ENCODE measurements at places on chromosomes 11 and 22. TPM values are rescaled to one million over a fixed set of nuclear protein-coding genes. Genes with fewer than 3 reads are reported as not detected.

- peaks cover 3% of the 10 kb centered on the region for H3K27me3 ChIP-seq
- no peaks in the 10 kb centered on the region for H3K4me1 ChIP-seq
- H3K36me3 ChIP-seq, result no peaks in the 10 kb centered on the region
- no peak overlapping the region for H3K4me3 ChIP-seq
Measured at GRCh38 chr11:95653099-95653498, 136.5 kb downstream of the FAM76B start.

DNA sequence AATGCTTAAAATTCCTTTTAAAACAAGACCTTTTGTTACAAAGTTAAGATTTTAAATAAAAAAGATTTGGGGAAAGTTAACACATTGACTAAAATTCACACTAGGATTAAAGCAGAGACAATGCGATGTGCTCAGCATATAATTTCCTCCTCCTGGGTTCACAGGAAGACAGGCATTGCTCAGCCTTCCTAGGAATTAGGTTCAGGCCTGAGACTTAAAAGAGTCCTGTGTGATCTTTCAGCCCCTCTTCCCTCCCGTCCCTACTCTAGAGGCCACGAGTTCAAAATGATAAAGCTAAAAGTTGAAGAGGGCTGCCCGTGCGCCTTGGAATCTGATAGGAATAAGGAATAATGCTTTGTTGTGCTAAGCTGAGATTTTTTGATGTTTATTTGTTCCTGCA, 218.6 kb downstream of the KIRREL3 start:
- H3K27me3 ChIP-seq, result peaks cover 9% of the 10 kb centered on the region
- H3K4me1 ChIP-seq, result no peaks in the 10 kb centered on the region
- no peak overlapping the region for H3K4me3 ChIP-seq
- no peaks in the 10 kb centered on the region for H3K36me3 ChIP-seq

The IPO7 gene
- total RNA-seq, result 181 TPM

DNA sequence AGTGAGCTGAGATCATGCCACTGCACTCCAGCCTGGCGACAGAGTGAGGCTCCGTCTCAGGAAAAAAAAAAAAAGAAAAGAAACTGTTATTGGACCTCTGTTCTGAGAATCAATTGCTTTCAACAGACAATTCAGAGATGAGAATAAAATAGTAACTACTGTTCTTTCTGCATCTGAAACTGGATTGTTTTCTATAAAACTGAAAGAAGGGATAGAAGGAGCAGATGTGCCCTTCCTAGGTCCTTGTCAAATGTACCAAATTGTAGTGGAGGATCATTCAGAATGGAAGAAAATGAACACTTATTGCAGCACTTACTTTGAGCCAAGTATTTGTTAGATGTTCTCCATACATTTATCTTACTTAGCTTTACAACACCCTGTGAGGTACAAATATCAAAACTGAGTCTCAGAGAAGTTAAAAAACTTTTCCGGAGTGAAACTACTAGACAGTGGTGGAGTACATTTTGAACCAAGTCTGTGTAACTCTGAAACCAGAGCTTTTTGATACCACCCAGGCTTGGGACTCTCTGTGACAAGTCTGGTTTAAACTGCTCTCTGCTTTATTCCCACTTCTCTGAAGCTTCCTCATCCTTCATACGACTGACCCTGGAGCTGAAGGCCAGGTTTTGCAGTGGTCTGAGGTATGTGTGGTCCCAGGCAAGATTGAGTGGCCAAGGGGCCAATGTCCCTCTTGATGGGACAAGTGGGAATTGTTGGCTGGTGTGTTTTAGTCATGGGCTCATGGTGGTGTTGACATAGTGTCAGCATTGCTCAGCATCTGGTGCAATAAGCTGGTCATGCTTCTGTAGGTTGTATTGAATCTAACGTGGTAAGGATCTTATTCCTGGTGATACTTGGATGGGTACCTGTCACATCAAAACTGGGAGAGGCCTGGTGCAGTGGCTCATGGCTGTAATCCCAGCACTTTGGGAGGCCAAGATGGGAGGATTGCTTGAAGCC, 48.2 kb upstream of the CCDC134 start:
- no peak overlapping the region for H3K27ac ChIP-seq
- peaks cover 4% of the 10 kb centered on the region for H3K27me3 ChIP-seq
- no peak overlapping the region for H3K4me3 ChIP-seq
- no peaks in the 10 kb centered on the region for H3K4me1 ChIP-seq

DNA sequence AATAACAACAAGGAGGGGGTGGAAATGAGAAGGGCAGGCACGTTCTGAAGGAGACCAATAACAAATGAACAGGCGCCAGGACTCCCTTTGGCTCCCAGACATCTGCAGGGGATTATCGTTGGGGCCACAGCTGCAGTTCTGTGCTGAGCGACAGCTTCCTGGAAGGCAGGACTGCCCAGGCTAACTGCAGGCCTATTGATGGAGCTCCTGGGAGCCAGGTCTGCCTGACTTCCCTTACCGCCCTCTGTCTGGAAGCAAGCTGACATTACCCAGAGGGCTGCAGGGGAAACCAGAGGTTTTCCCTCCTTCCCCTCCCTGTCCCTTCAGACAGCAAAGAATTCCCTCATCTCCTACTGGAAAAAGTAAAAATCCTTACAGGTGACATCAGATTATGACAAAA, 5.0 kb downstream of the DRD2 start:
- H3K27ac ChIP-seq, result no peak overlapping the region
- peaks cover 3% of the 10 kb centered on the region for H3K4me1 ChIP-seq
- no peak for DNase-seq
- H3K4me3 ChIP-seq, result no peak overlapping the region

GRCh38 chr11:21072558-21072957, 403.2 kb downstream of the NELL1 start:
- no peaks in the 10 kb centered on the region for H3K36me3 ChIP-seq
- H3K4me1 ChIP-seq, result no peaks in the 10 kb centered on the region
- H3K27me3 ChIP-seq, result no peaks in the 10 kb centered on the region
- no peak overlapping the region for H3K27ac ChIP-seq

DNA sequence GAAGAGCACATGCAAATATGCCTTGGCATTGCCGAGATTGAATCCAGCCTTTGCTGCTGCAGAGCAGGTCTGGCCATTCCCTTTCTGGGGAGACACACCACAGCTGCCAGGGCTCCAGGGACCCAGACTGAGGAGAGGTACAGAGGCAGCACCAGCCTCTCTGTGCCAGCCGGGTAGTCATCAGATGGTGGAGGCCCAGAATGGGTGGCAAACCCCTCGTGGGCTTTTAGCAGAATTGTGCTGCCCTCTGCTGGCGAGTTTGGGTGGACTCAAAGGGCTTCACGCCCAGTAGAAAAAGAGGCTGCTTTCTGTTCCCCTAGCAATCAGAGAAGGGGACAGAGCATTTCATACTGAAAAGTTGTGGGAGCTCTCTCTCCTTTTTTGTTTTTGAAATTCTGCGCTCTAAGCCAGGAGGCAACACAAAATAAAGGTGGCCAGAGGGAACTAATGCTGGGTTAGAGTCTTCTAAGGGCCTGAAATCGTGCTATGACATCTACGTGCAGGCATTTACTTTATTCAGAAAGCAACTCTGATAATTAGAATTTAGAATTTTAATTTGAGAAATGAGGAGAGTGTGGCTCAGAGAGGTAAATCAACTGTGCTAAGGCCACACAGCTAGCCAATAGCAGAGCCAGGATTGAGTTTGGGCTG, 158.8 kb upstream of the NAV2 start:
- H3K27me3 ChIP-seq, result peaks cover 6% of the 10 kb centered on the region
- H3K36me3 ChIP-seq, result no peaks in the 10 kb centered on the region
- no peak overlapping the region for H3K27ac ChIP-seq
- peak; percentile 84 for DNase-seq
- H3K4me1 ChIP-seq, result no peaks in the 10 kb centered on the region

The MAPK11 gene
- total RNA-seq, result 5.9 TPM

DNA sequence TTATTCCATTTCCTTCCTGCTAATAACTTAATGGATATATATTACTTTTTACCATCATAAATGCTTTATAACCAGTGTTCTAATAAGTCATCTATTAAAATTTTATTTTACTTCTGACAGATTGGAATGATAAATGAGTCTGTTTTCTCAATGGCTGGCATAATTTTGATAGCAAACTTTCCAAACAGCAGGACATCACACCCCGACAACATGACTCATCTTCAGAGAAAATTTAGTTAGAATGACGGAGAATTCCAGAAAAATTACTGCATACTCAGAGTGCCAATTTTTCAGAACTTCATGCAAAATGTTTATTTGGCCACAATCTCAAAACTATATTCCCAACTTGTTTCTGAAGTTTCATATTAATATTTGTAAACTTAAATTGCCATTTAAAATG, 174.4 kb downstream of the SWAP70 start:
- H3K4me1 ChIP-seq, result peaks cover 41% of the 10 kb centered on the region
- no peak overlapping the region for H3K27ac ChIP-seq
- no peaks in the 10 kb centered on the region for H3K27me3 ChIP-seq
- DNase-seq, result no peak
- H3K4me3 ChIP-seq, result no peak overlapping the region
- H3K36me3 ChIP-seq, result peaks cover 25% of the 10 kb centered on the region

The MRGPRX3 gene
- not detected for total RNA-seq

The ABCC8 gene
- not detected for total RNA-seq

The MMP11 gene
- total RNA-seq, result 1.4 TPM

DNA sequence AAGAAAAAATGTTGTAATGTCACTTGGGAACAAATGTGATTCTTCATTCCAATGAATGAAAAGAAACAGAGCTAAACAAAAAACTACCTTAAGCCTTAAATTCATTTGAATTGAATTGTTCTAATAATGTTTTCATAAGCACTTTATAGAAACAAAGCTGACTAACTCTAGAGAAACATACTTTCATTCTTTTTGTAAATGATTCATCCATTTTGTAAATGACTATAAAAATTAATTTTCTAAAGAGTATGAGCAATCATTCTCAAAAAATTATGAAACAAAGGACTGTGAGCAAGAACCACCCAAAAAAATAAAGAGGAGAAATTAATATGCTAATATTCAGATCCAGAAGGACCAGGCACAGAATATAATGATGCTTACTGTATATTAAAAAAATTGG, 986.5 kb upstream of the CHORDC1 start:
- H3K27ac ChIP-seq, result no peak overlapping the region

The LRFN4 gene
- 39.2 TPM for total RNA-seq

The DDIAS gene
- 22.3 TPM for total RNA-seq

The OR5P2 gene
- total RNA-seq, result not detected

DNA sequence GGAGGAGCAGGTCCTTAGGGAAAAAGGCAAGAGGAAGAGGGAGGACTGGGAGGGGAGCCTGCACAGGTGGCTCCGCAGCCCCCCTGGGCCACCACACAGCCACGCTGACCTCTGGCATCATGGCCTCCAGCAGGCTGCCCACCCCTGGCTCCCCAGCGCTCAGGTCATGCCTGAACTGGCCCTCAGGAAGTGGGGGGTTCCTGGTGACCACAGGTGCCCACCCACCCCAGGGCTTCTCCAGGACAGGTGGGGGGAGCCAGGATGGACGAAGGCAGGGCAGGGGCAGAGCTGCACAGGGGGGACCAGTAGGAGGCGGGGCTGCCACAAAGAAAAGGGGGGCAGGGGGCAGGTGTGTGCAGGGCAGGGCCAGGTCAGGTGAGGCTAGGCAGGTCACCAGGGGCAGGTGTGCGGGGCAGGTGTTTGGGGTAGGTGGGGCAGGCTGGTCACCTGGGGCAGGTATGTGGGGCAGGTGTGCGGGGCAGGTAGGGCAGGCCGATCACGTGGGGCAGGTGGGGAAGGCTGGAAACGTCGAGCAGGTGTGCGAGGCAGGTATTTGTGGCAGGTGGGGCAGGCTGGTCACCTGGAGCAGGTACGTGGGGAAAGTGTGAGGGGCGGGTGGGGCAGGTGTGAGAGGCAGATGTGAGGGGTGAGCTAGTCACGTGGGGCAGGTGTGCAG, 997 bp downstream of the DEAF1 start:
- H3K4me3 ChIP-seq, result peak overlapping the region; percentile 88
- no peak for DNase-seq
- H3K27me3 ChIP-seq, result no peaks in the 10 kb centered on the region
- peak overlapping the region; percentile 89 for H3K27ac ChIP-seq
- H3K4me1 ChIP-seq, result peaks cover 59% of the 10 kb centered on the region

The PATE1 gene
- not detected for total RNA-seq

GRCh38 chr22:36331306-36331911, 56.4 kb downstream of the MYH9 start:
- H3K4me3 ChIP-seq, result peak overlapping the region; percentile 90
- no peaks in the 10 kb centered on the region for H3K27me3 ChIP-seq
- peak overlapping the region; percentile 100 for H3K27ac ChIP-seq
- peaks cover 97% of the 10 kb centered on the region for H3K4me1 ChIP-seq
- peak; percentile 90 for DNase-seq
- peaks cover 99% of the 10 kb centered on the region for H3K36me3 ChIP-seq

- DNase-seq, result no peak
- no peaks in the 10 kb centered on the region for H3K36me3 ChIP-seq
- H3K27ac ChIP-seq, result no peak overlapping the region
Measured at GRCh38 chr11:2554338-2555207, 109.8 kb downstream of the KCNQ1 start.

DNA sequence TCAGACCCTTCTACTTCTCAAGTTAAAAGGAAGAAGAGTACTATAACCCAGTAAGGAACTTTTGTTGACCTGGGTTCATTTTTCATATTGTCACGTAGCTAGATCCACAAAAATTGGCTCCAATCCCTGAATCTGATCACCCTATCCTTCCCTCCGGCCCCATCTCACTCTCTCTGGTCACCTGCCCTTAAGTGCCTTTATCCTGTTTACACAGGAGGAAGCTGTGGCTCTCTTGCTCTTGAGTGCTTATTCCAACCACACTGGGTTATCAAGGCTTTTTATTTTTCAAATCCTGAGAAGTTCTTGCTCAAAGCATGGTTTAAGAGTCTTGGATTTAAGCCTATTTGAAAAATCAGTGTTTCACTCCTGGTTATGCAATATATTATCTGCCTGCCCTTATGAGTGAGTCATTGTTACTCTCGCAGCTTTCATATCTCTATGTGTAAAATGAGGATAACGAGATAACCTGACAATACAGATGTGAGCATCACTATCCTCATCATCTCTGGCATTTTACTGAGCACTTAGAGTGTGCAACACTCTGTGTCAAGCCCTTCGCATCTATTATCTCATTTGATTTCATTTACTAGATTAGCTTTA, 293.9 kb downstream of the GUCY1A2 start:
- H3K27me3 ChIP-seq, result no peaks in the 10 kb centered on the region
- no peak overlapping the region for H3K27ac ChIP-seq
- no peaks in the 10 kb centered on the region for H3K36me3 ChIP-seq

GRCh38 chr11:70865356-70865755, 387.0 kb downstream of the SHANK2 start:
- H3K36me3 ChIP-seq, result no peaks in the 10 kb centered on the region
- H3K4me3 ChIP-seq, result no peak overlapping the region
- no peak for DNase-seq
- no peak overlapping the region for H3K27ac ChIP-seq
- H3K4me1 ChIP-seq, result no peaks in the 10 kb centered on the region

The GGA1 gene
- total RNA-seq, result 62.8 TPM

The OR51I1 gene
- not detected for total RNA-seq

GRCh38 chr22:19373450-19373849, 58.1 kb downstream of the HIRA start:
- no peaks in the 10 kb centered on the region for H3K27me3 ChIP-seq
- H3K4me1 ChIP-seq, result no peaks in the 10 kb centered on the region
- no peak for DNase-seq

The DEPDC5 gene
- 36.4 TPM for total RNA-seq

Data from activated CD8-positive, alpha-beta T cell treated with anti-CD3 and anti-CD28 coated beads for 36 hours (primary cell).